ENCODE measurements at places on chromosomes 12 and 14. TPM values are rescaled to one million over a fixed set of nuclear protein-coding genes. Genes with fewer than 3 reads are reported as not detected.

GRCh38 chr12:15520083-15520482 is 197.8 kb downstream of the PTPRO start:
- no peak for ATAC-seq

LHX5 gene
- total RNA-seq, result not detected

DNA sequence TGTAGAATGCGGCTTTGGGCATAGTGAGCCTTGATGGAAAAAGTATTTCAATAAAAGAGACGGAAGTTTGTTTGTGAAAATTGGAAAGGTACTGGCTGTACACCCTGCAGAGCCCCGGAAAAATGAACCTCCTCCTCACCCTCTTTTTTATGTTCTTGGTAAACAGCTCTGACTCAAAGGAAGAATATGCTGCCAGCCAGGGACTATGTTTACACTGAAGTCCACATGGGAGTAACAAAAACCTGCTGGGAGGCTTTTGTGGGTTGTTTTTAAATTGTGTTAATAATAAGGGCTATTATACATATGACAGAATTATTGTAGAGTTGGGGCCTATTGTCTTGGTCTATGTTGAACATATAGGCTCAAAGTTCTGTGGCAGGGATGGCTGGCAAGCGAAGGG is 70.7 kb downstream of the TTC8 start:
- no peak for ATAC-seq

GRCh38 chr12:69908203-69908602 is 83.2 kb downstream of the MYRFL start:
- no peak for ATAC-seq

PSMB5 gene
- 182 TPM for total RNA-seq

DNA sequence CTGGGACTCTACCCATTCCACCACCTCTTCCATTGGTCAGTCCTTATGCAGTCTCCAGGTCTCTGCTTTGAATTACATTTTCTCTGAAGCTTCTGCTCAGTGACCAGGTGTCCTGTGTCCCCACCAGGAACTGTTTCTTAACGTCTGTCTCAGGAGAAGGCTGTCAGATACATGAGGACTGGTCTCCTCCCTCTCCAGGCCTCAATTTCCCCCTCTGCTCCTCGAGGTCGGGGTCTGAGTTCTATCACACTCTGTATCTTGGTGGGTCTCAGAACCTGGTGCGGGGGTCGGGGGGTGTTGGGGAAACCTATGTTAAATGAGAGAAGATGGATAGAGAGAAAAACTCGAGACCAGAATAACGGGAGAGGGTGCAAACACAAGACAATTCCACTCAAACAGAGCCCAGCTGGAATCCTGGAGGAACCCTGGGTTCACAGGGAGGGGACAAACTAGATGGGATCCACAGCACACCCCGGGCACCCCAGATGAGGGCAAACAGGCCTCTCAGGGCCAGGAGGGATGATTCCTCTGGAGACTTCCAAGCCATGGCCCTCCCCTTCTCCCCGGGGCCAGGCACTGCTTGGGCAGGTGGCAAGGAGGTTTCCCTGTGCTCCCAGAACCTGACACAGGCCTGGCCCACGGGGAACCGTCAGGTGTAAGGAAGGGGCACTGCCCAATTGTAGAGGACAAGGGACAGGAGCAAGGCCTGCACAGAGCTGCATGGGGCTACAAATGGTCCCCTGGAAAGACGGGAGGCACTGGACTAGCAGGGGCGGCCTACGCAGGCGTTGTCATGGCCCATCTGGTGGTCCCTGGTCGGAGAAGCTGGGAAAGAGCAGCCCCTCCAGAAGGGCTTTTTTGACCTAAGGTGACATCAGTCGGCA is 313.2 kb upstream of the DIO3 start:
- ATAC-seq, result no peak

PRPF39 gene
- total RNA-seq, result 11.3 TPM

GRCh38 chr12:39176356-39176755 is 266.6 kb downstream of the KIF21A start:
- ATAC-seq, result no peak

- ATAC-seq, result no peak
These were observed 4.7 kb downstream of the CALCOCO1 start for GRCh38 chr12:53722450-53723041.

GRCh38 chr12:131239384-131240094 is 285.8 kb downstream of the ADGRD1 start:
- ATAC-seq, result no peak

DNA sequence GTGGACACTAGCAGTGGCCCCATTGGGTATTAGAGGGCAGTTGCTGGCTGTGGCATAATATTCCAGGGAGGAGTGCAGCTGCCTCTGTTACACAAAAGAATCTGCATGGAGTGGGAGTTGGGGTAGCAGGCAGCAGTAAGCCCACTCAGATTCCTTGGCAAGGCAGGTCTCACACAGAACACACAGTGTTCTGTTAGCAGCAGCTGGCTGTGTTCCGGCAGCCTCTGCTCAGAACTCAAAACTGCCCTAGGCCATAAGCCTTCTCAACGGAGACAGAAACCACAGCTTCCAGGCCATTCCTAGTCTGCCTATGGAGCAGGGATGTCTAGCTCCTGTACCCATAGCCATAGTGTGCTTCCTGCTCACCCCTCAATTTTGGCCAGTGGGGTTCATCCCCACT is 1085.4 kb downstream of the SLC6A15 start:
- no peak for ATAC-seq

SLC6A12 gene
- not detected for total RNA-seq

C12orf42 gene
- total RNA-seq, result not detected

- ATAC-seq, result no peak
These were observed 1157.7 kb downstream of the BCL11B start for GRCh38 chr14:98114122-98114895.

- no peak for ATAC-seq
These were observed 310.9 kb upstream of the DIO3 start for GRCh38 chr14:101250336-101250947.

DNA sequence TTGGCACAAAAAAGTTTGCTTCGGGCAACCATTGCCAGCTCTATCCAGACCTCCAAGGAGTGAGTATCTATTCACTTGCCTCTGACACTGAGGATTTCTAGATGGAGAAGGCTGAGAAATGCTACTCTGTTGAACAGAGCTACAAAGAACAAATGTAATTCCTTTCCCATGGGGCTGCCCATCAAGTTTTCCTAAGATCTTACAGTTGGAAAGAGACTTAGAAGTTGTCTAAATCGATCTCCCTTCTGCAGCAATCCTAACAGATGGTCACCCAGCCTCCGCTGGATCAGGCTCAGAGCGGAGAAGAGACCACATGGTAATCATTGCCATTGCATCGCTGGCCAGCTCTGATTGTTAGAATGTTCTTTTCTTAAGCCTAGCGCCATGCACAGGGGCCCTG is 110.1 kb upstream of the BCL2L14 start:
- no peak for ATAC-seq

DNA sequence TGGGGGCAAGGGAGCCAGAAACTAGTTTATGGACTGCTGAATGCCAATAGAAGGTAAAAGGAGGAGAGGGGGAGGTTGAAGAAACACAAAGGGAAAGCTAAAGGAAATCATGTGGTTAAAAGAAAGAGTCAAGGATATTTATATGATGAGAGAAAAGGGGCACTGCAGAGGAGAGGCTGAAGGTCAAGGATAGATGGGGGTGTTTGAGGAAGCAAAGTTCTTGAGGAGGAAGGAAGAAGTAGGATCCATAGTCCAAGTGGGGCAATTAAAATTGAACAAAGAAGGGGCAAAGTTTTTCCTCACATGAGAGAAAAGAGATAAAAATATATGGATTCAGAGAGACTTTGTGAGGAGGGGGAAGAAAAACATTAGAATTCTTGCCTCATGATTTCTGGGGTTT is 10.1 kb upstream of the DBX2 start:
- no peak for ATAC-seq

CLEC4D gene
- total RNA-seq, result 1.0 TPM
